Panc1 (cell line): ENCODE measurements at places on chromosomes 2 and 18. TPM values are rescaled to one million over a fixed set of nuclear protein-coding genes. Genes with fewer than 3 reads are reported as not detected.

Gene SERPINB2
- total RNA-seq = not detected

DNA sequence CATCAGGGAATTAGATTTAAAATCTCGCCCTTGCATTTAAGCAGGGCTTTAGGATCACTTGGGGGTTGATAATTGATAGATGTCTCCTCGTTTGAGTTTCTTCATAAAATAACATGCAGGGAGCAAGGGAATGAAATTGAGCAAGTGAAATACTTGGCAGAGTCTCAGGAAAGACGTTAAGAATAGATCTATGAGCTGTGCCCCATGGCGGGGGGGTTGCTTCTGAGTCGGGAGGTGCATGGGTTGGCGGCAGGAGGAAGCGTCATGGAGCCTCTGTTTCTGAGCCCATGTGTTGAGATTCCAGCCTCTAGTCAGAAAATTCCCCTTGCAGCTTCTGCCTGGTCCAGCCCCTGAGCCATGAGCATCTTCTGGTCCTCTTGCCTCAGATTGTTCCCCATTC, 82.0 kb downstream of the APOB start:
- DNase-seq = no peak

Gene GALNT14
- total RNA-seq = 0.67 TPM

Gene CFC1B
- total RNA-seq = not detected

GRCh38 chr2:43486603-43487002, 109.2 kb downstream of the THADA start:
- DNase-seq = no peak

GRCh38 chr2:187939180-187939579, 352.5 kb upstream of the GULP1 start:
- DNase-seq = no peak

DNA sequence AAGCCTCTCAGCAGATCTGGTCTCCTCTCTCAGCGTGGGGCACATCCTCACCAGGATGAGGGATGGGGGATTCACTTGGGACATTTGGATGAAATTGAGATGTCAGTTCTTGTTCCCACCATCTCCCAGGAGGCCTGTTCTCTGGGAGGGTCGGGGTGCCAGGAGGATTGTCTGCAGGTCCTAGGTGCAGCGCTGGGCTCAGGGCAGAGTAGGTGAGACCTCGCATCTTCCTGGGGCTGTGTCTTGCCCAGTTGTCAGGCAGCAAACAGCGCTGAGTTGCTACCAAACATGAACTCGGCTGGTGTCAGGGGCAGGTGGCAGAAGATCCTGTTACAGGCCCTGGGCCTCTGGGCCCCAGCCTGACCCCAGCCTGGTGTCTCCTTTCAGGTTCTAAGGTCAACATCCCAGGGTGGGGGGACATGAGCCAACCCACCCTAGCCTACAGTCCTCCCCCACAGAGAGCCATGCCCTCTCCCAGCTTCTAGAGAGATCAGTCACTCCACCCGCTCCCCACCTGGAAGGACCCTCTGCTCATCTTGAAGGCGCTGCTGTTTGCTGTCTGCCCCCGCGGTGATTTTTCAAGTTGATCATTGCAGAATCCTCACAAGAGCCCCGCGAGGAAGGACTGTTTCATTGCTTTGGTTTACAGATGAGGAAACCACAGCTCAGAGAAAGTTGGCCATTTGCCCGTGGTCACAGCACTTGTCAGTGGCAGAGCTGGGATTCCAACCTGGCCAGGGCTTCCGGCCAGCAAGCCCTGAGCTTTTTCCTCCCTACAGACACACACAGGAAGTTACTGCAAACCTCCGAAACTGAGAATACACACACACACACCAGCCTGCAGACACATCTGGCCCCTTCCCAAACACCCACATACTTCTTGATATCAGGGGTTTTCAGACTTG, 83.9 kb downstream of the STPG4 start:
- DNase-seq = no peak

DNA sequence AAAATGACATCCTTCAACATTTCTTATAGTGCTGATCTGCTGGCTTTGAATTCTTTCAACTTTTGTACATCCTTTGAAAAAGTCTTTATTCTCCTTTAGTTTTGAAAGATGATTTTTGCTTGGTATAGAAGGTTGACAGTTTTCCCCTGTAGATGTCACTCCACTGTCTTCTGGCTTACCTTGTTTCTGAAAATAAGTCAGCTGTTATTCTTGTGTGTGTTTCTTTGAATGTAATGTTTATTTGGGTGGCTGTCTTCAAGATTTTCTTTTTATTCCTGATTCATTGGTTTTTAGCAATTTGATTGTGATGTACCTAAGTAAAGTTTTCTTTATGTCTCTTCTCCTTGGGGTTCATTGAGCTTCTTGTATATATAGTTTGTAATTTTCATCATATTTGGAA, 47.6 kb downstream of the ACTR3 start:
- DNase-seq = no peak

DNA sequence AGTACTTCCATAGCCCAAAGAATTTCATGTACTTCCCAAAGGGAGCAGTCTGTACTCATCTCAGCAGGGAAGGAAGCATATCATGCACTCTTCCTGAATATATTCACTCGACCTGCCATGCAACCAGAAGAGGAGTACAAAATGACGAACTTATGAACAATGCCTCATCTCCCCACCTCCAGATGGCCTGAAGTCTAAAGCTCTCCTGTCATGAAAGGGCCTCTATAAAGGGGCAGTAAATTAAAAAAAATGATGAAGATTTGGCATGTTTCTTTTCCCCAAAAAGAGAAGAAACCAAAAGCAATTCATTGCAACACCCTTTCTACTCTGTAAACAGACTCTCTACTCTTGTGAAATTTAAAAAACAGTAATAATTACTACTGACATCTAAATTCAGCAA, 1601.1 kb downstream of the LRP1B start:
- no peak for DNase-seq

Gene DCC
- not detected for total RNA-seq

Gene LRRC30
- total RNA-seq = not detected

- DNase-seq = no peak
Measured at GRCh38 chr2:187890690-187891089, 336.5 kb upstream of the TFPI start.

Gene ACOXL
- total RNA-seq = 4.9 TPM

Gene TDRD15
- not detected for total RNA-seq

DNA sequence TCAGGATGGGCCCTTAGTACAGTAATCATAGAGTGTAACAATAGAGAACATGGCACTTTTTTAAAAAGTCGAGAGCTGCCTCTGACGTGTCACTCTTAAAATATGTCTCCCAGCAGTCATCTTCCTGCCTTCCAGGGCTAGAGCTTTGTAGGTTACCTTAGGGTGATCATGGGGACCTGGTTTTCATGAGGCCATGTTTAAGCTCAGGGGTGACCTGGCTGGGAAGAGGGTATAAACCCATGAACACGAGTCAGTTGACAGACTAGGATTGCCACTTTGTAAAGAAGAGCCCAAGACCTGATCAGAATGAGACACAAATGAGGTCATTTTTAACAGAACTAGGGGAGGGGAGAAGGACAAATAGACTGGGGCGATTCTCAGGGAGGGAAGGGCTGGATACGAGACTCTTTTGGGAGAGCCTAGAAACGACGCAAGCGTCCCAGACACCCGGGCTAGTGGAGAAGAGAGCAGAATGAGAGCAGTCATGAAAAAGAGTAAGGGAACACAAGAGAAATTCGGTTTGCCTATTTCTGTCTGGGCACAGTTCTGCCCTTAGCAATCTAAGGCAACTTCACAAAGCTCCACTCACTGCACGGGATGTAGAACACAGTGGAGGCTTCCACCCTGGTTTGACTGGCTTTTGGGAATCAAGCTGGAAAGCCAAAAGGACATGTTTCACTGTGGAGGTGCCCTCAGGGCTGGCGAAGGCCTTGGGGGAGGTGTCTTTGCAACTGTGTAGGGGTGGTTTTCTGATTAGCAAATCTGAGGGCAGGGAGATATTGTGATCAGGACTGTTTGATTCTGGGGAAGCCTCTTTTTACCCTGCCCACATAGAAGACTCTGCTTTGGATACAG, 1.8 kb upstream of the RAB31 start:
- DNase-seq = no peak

DNA sequence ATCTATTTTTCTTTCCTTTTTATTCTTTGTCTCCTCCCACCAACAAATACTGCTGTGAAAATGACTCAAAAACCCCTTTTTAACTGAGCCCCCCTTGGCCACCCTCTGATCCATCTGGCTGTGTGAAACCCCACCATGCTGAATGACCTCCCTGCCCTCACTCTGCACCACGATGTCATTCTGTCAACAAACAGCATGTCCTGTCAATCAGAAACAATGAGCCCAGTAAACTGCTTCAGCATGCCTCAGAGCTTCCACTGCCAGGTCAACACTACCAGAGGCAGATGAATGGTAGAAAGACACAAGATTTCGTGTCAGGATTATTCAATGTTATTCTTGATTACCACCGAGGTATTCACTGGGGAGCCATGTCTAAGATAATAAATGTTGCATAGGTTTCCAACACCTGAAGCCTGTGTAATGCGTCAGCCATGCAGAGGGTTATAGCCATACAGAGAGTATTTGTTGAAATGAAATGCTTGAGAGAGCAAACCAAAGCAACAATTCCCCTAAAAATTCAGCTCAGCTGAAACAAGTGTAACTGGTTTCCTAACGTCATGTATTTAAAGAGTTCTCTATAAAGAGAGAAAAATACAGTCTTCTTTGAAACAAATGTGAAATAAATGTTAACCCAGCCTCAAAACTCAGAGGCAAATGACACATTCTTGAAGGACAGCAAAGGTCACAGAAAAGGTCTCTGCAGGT, 76.7 kb downstream of the LRP2 start:
- DNase-seq = no peak

DNA sequence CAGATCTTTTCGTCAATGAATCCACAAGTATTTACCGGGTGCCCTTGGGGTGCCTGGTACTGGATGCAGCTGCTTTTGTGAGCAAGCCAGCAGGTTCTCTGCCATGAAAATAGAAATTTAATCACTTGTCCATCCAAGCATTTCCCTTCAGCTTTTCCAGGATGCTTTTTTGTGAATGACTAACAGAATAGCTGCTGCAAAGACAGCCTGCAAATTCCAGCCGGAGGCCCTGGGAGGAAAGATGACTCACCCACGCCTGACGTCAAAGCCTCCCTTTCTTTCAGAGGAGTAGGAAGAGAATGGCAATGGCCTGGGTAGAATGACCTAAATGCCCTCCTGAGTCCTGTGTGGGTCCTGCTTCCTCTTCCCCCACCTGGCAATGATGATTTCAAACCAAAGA, 111.9 kb downstream of the AP1S3 start:
- DNase-seq = peak; percentile 90

- no peak for DNase-seq
Measured at GRCh38 chr2:105610576-105611332, 134.0 kb upstream of the NCK2 start.

DNA sequence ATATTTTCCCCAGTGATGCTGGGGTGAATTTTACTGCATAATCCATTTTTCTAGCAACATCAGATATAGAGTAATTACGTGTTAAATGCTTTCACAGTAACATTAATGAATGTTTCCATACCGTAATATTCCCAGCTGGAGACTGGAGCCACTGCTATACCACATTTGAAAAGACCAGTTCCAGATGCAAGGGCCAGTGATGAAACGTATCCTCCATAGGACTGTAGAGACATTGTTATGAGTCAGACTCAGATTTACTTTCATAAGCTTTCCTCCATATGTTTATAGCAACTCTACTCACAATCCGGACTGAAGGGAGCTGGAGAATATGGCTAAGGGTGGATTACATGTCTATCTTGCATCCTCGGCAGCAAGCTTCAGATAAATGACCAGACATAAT, 22.7 kb upstream of the GCG start:
- no peak for DNase-seq

DNA sequence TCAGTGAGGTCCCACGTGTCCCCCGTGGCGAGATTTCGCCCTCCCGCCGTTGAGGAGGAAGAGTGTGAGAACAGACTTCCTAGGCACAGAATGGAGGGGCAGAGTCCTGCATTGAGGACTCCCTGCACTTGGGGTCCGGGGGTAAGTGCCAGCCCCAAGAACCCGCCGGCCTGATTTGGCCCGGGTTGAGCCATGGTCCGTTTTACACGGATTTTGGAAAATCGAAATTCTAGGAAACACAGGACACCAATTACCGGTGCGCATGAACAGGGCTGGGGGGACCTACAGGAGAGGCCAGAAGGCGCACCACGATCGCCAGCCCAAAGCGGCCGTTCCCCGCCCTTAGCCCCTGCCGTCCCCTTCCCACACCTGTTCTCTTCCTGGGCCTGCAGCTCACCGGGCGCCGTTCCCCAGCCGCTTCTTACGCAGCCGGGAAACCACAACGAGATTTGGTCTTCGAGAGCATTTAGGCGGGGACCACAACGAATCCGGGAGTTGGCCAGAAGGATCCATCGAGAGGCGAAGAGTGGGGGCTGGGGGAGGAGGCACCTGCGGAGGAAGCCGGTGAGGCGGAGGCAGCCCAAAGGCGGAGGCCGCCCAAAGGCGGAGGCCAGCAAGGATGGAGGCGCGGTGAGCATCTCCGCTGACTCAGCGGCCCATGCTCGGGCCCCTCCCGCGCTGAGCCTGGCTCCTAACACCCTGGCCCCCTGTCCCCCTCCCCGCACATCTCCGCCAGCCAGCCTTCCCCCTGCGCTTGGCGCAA, 464 bp upstream of the TLX2 start:
- DNase-seq = no peak

DNA sequence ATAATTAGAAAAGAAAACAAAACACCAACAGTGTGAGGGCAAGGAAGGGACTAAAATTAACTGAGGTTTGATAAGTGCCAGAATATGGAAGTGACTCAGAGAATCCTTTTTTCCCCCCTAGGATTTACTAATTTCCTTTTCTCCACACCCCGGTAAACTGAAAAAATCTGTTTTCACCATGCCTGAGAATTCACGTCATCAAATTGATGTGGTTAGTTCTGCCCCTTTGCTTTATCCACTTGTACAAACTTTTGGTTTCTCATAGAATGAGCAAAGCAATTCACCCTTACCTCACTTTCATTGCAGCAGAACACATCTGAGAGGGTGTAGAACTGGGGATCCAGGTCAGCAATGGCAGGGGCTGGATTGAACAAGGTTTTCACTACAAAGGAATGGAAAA, 57.8 kb downstream of the RBKS start:
- no peak for DNase-seq

DNA sequence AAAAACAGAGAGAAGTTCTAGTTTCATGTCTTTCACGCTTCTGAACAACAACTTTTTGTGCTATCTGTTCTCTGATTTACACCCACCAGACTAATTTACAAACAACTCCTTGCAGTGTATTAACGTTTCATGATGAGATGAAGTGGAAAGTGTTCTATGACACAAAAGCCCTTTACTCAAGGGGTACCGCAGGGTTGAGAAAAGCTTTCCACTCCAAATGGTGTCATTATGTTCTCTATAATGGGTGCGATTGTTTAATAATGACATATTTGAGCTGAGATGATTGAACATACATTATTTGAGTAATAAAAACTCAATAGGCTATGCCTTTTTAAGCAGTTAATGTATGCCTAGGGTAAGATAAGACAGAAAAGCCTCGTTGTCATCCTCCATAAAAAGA, 76.3 kb downstream of the ACTR3 start:
- DNase-seq = no peak

DNA sequence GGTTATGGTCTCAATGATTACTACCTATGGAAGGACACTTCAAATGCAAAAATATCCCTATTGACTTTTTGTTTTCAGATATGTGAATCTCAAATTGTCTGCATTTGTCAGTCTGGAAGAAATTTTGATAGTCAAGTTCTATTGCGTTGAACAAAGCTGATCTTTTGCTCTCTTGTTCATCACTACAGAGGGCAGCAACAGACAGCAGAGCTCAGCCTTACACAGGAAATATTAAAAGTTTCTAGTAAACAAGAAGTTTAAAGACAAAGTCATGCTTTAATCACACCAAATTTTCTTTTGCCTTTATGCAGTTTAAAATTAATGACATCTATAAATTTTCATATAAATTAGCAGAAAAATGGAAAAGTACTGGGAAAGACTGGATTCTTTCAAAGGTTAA, 617.5 kb downstream of the NR4A2 start:
- DNase-seq = no peak
